Activated CD4-positive, CD25-positive, alpha-beta regulatory T cell (primary cell): ENCODE measurements at places on chromosomes 12 and 14.

DNA sequence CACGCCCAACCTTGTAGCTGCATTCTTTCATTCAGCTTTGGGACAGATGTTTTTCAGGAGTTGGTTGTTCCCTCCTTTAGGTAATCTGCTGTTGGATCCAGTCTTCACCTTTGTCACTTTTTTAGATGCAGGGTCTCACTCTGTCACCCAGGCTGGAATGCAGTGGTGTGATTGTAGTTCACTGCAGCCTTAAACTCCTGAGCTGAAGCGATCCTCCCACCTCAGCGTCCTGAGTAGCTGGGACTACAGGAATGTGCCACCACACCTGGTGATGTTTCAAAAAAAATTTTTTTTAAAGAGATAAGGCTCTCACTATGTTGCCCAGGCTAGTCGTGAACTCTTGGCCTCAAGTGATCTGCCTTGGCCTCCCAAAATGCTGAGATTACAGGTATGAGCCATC, 164.3 kb downstream of the KTN1 start:
- no peak for DNase-seq

- DNase-seq, result no peak
Observed at GRCh38 chr12:132014915-132015280, 65.2 kb downstream of the EP400 start.

GRCh38 chr12:47080725-47081502, 1.2 kb upstream of the AMIGO2 start:
- no peak for DNase-seq

DNA sequence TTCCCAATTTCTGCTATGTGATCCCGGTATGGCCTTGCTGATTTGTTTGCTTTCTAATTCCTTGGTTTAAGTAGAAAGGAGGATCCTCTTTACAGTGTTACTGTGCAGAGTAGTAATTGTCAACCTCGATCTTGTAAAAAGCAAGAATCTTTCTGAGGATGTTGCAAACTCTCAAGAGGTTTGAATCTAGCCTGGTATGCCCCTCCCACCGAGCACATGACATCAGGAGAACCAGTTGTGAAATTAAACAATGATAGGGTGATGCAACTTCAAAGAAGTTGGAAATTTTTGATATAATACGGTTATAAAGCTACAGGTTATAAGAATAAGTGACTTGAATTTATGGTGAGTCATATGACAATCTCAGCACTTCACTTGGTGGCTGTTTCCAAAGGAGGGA, 35.0 kb upstream of the FUT8 start:
- DNase-seq, result no peak

DNA sequence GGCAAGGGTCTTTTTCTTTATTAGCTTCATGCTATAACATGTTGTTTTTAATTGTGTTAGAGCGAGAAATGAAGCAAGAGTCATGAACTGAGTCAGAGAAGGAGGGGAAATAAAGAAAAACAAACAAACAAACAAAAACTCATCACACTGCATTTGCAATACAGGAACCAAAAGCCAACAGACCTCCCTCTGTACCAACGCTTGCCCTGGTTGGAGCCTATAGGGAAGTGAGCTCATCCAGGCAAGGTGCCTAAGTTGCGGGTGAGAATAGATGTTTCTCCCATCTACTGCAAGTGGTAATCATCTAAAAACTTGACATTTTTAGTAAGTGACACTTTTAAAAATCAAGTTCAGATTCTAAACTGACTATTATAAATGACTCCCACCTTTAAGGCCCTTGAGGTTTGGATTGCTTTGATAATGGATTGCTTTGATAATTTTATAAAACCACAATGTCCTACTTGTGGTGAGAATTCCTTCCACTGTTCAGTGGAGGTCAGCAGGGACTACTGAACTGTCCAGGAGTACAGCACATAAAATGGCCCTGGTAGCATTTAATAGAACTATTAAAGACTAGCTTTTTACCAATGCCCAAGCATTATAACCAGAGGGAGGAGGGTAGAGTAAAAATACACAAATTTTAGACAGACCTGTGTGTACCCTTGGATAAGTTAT, 31.3 kb downstream of the SLC38A1 start:
- no peak for DNase-seq

DNA sequence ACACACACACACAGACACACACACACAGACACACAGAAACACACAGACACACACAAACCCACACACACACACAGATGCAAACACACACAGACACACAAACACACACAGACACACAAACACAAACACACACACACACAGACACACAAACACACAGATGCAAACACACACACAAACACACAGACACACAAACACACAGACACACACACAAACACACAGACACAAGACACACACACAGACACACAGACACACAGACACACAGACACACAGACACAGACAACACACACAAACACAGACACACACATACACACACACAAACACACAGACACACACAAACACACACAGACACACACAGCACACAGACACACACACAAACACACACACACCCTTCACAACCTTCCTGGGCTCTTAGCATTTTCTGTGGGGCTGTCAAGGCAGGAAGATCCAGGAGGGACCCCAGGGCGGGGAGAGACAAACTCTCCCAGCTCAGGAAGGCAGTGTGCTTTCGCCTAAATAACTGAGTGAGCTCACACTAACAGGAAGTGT, 24.2 kb upstream of the INF2 start:
- no peak for DNase-seq

- no peak for DNase-seq
Observed at GRCh38 chr12:80681287-80681686, 26.1 kb upstream of the MYF6 start.

GRCh38 chr14:105377555-105378182, 20.7 kb upstream of the TEX22 start:
- DNase-seq, result no peak

DNA sequence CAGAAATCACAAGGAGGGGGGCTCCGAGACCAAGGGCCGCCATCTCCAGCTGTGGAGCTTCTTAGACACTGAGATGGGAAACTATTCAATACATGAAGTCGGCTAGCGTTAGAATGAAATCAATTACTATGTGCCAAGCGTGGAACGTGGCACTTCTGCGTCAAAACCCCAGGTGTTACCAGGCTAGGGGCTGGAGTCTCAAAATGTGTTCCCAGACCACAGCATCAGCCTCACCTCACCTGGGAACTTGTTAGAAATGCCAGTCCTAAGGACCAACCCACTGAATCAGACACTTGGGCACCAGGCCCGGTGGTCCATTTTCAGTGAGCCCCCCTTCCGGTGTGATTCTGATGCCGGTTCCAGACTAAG, 5.0 kb upstream of the SETD1B start:
- no peak for DNase-seq

DNA sequence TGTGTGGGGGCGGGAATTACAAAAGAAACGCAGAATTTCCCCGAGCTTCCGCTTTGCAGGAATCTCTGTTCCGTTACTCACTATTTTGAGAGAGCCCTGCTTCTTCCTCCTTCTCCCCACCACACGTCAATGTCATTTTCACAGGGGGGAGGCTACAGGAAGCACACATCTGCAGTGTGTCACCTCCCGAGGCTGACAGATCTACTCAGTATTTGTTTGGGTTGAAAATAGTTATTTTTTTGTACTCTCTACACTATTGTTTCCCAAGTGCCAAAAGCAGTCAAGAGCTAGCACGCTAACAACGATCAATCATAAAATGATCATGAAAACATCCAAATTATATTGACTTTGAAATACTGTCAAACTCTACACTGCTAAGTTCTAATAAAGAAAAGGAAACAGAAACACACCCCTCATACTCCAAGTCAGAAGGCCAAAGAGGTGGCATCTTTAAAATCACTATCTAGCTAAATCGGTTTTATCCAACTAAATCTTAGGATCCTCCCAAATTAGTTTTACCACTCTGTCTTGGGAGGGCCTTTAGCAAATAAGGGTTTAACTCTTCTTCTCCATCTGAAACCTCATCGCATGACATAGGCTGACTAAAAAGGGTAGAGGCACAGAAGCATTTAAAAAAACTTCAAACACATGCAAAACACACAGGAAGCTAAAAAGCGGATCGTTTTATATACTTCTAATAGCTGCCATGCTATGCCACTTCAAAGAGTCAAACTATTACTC, 51.8 kb downstream of the FOXN3 start:
- DNase-seq, result no peak

DNA sequence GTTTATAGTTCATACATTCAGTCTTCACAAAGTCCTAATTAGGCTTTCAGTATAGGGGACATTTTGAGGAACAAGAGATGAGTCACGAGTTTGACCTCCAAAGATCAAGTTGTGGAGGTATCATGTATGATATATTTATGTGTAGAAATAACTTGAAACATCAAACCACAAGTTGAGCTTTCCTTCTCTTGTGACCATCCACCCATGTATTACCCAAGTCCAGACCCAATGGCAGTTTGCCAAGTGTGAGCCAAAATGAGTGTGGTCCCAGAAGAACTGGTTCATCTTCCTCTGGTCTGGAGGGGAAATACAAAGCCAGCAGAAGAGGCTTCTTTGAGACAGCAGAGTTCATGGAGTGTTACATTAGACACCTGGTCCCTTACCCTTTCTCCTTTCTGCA, 104.9 kb downstream of the ATP23 start:
- DNase-seq, result no peak
